Type B pancreatic cell (in vitro differentiated cells): ENCODE measurements at places on chromosomes 6 and 20. TPM values are rescaled to one million over a fixed set of nuclear protein-coding genes. Genes with fewer than 3 reads are reported as not detected.

Gene OTOR
- total RNA-seq = not detected in 2 replicates

GRCh38 chr6:169813969-169814368 is 62.5 kb downstream of the ERMARD start:
- no peak for DNase-seq

DNA sequence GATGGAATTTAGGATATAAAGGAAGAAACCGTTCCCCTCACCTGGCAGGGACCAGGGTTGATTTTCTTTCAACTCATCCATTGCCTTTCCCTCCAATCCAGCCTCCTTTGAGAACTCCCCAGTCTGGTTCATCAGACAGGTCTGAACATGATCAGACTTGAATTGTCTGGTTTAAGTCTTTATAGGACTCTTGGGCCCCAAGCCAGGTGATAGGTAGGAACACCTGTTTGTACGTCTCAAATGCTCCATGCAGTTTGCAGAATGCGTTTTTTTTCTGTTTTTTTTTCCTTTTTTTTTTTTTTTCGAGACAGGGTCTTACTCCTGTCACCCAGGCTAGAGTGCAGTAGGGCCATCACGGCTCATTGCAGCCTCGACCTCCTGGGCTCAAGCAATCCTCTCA is 4.1 kb upstream of the CEP250 start:
- DNase-seq = no peak

DNA sequence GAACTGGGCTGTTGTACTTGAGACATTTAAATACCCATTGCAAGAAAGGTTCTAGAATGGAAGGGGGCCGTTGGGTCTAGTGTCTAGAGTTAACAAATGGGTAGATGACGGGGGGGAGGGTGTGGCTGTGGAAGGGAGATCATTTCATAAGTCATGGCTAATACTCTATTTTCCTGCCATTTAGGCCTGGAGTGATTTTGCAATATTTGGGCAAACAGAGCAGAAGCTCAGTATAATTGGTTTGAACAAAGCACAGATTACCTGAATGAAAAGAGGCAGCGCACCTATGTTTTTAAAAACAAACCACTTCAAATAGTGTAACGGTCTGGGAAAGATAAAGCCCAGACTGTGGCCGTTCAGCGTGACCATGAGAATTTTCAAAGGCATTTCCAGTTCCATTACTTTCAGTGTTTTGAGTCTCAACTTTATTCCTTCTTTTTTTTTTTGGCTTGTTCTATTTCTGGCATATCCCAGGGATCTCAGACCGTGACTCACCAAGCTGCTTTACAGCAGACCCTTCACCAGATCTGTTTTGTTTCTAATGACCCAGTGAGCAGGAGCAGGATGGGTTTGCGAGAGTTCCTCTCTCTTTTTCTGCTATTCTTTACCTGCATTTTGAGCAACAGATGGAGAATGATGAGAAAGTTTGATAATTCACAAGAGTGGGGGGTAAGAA is 73.7 kb downstream of the LYRM2 start:
- DNase-seq = no peak

DNA sequence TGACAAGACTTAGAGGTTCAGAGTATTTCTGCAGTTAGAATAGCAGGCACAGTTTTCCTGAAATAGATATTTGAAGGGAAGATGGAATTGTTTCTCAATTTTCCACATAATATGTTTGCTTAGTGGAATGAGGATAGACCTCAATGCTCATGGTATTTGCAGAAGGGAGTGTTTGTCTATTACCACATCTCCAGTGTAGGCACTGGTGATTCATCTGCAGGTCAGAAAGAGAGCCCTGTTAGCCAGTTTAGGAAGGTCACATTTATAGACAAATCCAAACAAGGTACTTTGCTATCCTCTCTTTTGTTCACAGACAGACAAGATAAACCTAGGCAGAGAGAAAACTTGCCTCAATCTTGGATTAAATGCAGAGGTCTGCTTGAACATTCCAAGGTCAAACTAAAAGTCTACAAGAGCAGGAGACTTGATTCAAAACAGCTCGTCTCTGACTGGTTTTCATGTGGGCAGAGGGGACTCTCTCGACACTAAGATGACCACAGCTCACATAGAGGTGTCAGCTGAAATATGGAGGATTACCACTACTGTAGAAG is 22.8 kb downstream of the ISM1 start:
- no peak for DNase-seq

Gene BTNL2
- not detected in 2 replicates for total RNA-seq

DNA sequence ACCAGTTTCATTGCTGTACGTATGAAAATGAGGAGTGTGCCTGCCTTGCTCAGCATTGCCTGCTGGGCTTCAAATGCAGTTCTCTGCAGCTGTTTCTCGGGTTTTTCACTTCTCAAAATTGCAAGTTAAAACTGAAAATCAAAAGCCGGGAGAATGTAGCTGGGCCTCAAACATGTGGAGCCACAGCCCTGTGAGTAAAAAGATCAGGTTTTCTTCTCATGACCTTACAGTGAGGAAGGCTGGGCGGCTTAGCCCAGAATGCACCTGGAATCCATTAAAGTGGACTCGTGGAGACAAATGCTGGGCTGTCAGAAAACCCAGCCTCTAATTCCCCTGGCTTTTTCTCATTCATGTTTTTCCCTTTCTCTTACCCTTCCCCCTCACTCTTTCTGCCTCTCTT is 34.4 kb downstream of the DSE start:
- no peak for DNase-seq

- DNase-seq = no peak
These were observed 102.5 kb upstream of the ARG1 start for GRCh38 chr6:131470534-131470933.

- no peak for DNase-seq
These were observed 105.6 kb downstream of the CDH26 start for GRCh38 chr20:60063739-60064380.

Gene R3HDML
- not detected in 2 replicates for total RNA-seq

DNA sequence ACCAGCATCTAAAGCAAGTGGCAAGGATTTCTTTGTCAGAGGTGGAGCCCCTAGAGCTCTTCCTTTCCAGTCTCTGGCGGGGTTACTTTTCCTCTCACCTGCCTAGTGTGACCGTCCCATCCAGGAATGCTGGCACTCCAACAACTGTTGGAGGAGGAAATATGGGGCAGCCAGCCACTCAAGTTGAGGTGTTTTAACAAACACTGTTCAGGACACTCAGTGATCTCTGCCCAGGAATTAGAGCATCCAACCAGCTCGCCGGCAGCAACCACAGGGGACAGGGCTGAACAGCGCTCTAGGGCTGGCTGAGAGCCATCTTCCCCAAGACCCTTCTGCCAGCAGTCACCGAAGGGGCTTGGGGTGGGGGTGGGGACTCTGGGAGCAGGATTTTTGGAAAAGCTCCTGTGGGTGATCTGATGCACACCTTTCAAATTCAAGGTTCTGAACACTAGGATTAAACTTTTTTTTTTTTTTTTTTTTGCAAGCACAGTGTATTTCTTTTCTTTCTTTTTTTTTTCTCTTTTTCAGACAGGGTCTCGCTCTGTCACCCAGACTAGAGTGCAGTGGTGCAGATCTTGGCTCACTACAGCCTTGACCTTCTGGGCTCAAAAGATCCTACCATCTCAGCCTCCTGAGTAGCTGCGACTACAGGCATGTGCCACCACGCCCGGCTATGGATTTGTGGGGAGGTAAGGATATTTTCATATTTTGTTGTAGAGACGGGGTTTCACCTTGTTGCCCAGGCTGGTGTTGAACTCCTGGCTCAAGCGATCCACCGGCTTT is 28.4 kb upstream of the KCNK16 start:
- no peak for DNase-seq

Gene CLPSL1
- not detected in 2 replicates for total RNA-seq

Gene SNX5
- total RNA-seq = 87.4 and 115 TPM in 2 replicates

Gene LBP
- not detected in 2 replicates for total RNA-seq

DNA sequence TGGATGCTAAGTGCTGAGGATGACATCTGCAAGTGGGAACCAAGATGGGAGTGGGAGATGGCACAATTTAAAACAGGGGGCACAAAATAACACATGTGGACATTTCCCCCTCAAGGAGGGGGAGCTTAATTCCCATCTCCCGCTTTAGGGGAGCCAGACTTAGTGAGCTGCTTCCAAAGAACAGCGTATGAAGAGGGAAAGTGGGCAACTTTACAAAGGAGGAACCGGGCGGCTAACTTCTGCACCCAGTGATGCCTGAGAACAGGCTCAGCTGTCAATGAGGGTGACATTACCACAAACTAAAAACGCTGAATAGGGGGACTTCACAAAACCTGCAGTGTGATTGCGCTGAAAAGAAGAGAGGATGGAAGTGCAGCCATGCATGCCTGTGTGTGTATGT is 95.5 kb upstream of the NXT1 start:
- DNase-seq = no peak

GRCh38 chr6:44265007-44265721 is at the start of gene NFKBIE:
TSS of gene NFKBIE (minus strand) at chr6:44265551. CDS start at chr6:44265346, 205 bp downstream.
- DNase-seq = peak; percentile 94

DNA sequence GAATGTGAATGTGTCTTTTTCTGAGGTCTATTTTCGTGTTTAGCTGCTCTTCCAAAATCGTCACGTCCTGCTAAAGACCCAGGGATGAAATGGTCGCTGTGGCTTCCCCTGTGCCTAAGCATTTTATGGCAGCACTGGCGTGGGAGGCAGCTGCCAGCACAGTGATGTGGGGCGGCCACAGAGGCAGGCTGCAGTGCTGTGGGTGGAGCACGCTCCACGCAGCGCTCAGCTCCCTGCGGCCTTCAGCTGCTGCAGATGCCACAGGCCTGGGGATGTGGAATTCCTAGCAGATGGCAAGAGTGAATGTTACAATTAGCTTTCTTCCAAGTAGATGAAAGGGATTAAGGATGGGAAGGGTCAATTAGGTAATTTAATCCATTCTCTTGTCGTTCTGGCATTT is 242.6 kb downstream of the SMOC2 start:
- no peak for DNase-seq

Gene FILIP1
- 2.0 and 5.0 TPM in 2 replicates for total RNA-seq

DNA sequence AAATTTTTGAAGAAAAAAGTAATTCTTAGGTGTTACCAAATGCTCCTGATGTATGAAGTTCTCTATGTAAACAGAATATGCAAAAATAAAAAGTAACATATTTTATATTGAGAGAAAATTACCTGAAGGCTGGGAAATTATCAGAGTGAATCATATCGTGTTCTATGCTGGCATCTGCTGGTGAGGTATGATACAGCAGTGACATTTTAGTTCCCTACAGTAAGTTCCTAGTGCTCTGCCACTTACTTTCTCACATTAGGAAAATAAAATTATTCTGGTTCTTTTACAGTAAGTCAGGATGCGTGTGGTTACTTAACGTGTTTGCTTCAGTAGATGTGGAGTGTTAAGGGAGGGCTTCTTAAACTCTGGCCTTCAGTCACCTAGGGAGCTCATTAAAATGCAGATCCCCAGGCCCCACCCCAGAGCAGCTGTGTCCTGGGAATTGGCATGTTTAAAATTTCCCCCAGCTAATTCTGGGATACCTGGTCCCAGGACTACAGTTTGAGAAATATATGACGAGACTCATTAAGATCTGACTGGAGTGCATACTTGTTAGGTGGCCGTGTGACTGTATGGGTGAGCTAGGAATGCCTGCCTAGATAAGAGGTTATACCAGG is 3.2 kb downstream of the ACTR5 start:
- no peak for DNase-seq

GRCh38 chr6:47836046-47836445 is 54.2 kb downstream of the OPN5 start:
- DNase-seq = no peak

GRCh38 chr20:44496976-44497375 is 21.3 kb downstream of the TTPAL start:
- DNase-seq = no peak

Gene ID4
- total RNA-seq = 83.6 and 90.9 TPM in 2 replicates

GRCh38 chr6:20325641-20326421 is 75.8 kb upstream of the E2F3 start:
- DNase-seq = no peak

DNA sequence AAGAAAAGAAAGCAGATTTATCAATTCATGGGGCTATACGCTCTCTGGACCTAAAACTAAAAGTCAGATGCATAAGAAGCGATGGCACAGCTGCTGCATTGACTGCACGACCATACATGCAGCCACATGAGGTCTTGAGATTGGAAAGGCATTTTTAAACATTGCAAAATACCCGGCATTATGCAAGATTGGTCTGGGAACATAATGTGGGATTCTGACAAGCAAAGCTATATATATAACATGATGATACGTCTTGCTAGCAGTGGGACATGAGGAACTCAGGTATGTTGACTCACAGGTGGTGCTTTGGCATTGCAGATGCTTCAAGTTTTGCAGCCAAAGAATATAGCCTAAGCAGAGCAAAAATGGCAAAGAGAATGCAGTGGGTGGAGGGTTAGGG is 55.1 kb downstream of the SAMD3 start:
- DNase-seq = no peak

Gene IL17A
- total RNA-seq = 0.17 TPM in 1 of 2 replicates, not detected in the other

- no peak for DNase-seq
These were observed 7.9 kb downstream of the ACSS1 start for GRCh38 chr20:25050082-25050481.

Gene PRDM13
- total RNA-seq = not detected in 2 replicates
